ENCODE measurements at places on chromosomes 3 and 15. TPM values are rescaled to one million over a fixed set of nuclear protein-coding genes. Genes with fewer than 3 reads are reported as not detected.

DNA sequence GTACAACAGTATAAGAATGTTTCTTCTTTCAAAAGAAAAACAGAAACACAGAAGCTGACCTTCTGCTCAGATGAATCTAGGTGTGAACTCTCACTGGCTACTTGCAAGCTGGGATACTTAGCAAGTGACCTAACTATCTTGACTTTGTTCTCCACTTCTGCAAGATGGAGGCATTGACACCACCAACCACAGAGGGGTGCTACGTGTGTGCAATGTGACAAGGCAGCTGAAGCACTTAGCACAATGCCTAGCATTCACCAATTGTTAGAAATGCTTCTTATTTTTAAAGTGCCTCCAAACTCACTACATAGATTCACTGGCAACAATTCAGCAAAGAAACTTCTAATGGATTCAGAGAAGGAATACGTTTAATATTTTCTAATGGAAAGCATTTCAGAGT, 331.4 kb upstream of the WNT5A start:
- no peak for DNase-seq
- no peaks in the 10 kb centered on the region for H3K27me3 ChIP-seq
- no peaks in the 10 kb centered on the region for H3K4me1 ChIP-seq
- H3K4me3 ChIP-seq = no peak overlapping the region
- H3K36me3 ChIP-seq = no peaks in the 10 kb centered on the region

GRCh38 chr3:189355481-189356201, 183.9 kb downstream of the TPRG1 start:
- H3K27me3 ChIP-seq = no peaks in the 10 kb centered on the region
- H3K4me3 ChIP-seq = peak overlapping the region; percentile 27
- no peaks in the 10 kb centered on the region for H3K36me3 ChIP-seq
- peak; percentile 50 for DNase-seq
- peak overlapping the region; percentile 47 for H3K27ac ChIP-seq

DNA sequence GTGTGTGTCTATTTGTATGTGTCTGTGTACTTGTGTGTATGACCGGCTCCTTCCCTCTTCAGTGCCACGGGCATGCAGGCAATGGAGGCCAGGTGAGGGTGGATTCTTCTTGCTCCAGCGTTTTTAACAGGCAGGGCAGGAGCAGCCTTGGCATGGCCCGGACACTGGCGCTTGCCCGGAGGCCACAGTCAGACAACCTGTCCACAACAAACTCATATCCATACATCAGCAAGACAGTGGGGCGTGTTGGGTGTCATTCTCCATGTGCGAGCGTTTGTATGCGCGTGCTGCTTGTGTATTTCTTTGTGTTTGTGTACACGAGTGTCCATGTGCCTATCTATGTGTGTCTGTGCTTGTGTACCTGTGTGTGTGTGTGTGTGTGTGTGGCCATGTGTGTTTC, 29.8 kb downstream of the PTH1R start:
- DNase-seq = no peak
- peaks cover 10% of the 10 kb centered on the region for H3K4me1 ChIP-seq
- no peaks in the 10 kb centered on the region for H3K36me3 ChIP-seq
- H3K4me3 ChIP-seq = no peak overlapping the region

GRCh38 chr15:58697220-58697619, 52.3 kb downstream of the ADAM10 start:
- no peaks in the 10 kb centered on the region for H3K27me3 ChIP-seq
- no peak overlapping the region for H3K27ac ChIP-seq
- no peaks in the 10 kb centered on the region for H3K36me3 ChIP-seq
- H3K4me3 ChIP-seq = no peak overlapping the region
- no peak for DNase-seq

GRCh38 chr15:33007303-33007855, 187.1 kb downstream of the FMN1 start:
- H3K36me3 ChIP-seq = no peaks in the 10 kb centered on the region
- no peaks in the 10 kb centered on the region for H3K4me1 ChIP-seq
- DNase-seq = no peak
- H3K4me3 ChIP-seq = no peak overlapping the region
- no peak overlapping the region for H3K27ac ChIP-seq
- H3K27me3 ChIP-seq = no peaks in the 10 kb centered on the region

GRCh38 chr3:111989061-111989678, 9.6 kb upstream of the TAGLN3 start:
- no peaks in the 10 kb centered on the region for H3K4me1 ChIP-seq
- H3K36me3 ChIP-seq = peaks cover 7% of the 10 kb centered on the region
- H3K4me3 ChIP-seq = no peak overlapping the region
- H3K27ac ChIP-seq = no peak overlapping the region
- H3K27me3 ChIP-seq = no peaks in the 10 kb centered on the region

DNA sequence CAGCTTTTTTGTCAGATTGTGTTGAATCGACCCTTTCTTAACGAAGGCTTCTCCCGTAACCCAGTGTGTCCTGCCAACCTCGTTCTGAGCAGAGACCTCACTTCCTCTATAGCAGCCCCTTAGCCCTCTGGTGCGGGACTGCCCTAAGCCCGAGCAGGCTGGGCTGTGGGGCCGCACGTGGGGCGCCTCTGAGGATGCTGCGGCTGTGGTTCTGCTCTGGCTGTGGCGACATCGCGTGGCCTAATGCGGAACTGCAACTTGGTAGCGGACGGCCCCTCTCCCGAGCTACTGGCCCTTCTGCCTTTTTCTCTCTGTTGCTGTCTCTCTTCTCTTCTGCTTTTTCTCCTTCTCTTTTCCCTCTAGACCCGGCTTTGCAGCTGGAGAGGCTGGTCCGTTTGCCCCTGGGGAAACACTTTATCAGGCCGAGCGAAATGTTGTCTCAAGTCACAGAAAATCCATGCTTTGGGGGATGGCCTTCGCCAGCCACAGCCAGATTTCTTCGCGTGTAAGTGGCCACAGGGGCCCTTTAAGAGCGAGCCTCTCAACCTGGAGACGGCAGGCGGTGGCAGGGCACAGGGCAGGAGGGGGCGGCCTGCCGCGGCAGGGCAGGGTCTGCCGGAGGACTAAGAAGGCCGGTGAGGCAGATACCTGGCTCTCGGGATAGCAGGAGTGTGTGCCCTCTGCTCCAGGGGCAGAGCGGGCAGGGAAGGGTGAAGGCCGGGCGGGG, 19.4 kb upstream of the KIF23 start:
- H3K27me3 ChIP-seq = no peaks in the 10 kb centered on the region
- DNase-seq = peak; percentile 83
- no peaks in the 10 kb centered on the region for H3K4me1 ChIP-seq
- H3K4me3 ChIP-seq = no peak overlapping the region
- H3K27ac ChIP-seq = no peak overlapping the region

DNA sequence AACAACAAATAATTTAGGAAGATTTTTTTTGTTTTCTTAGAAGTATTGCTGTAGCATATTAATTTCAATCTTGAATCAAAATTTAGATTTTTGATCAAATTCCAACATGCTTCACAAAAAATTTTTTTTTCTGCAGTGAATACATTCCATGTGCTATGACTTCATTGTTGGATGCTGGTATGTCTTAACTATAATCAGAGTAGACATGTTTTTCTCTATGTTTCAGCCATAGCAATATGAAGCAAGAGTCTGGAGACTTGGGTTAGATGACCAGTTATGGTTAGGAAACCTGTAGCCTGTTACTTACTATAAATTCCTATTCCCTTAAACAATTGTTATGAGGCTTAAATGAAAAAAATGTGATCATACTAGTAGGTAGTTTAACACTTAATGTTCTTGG, 176.1 kb upstream of the CHL1 start:
- no peaks in the 10 kb centered on the region for H3K27me3 ChIP-seq
- no peak for DNase-seq
- H3K4me3 ChIP-seq = no peak overlapping the region
- no peaks in the 10 kb centered on the region for H3K4me1 ChIP-seq
- no peak overlapping the region for H3K27ac ChIP-seq

GRCh38 chr15:91849749-91850161, 3.8 kb upstream of the SLCO3A1 start:
- H3K4me3 ChIP-seq = no peak overlapping the region
- H3K27ac ChIP-seq = no peak overlapping the region
- no peaks in the 10 kb centered on the region for H3K27me3 ChIP-seq

GRCh38 chr3:183449391-183449790, 21.0 kb upstream of the MCF2L2 start:
- H3K27me3 ChIP-seq = no peaks in the 10 kb centered on the region
- no peak for DNase-seq
- no peak overlapping the region for H3K27ac ChIP-seq
- H3K36me3 ChIP-seq = no peaks in the 10 kb centered on the region
- no peak overlapping the region for H3K4me3 ChIP-seq
- H3K4me1 ChIP-seq = peaks cover 12% of the 10 kb centered on the region

DNA sequence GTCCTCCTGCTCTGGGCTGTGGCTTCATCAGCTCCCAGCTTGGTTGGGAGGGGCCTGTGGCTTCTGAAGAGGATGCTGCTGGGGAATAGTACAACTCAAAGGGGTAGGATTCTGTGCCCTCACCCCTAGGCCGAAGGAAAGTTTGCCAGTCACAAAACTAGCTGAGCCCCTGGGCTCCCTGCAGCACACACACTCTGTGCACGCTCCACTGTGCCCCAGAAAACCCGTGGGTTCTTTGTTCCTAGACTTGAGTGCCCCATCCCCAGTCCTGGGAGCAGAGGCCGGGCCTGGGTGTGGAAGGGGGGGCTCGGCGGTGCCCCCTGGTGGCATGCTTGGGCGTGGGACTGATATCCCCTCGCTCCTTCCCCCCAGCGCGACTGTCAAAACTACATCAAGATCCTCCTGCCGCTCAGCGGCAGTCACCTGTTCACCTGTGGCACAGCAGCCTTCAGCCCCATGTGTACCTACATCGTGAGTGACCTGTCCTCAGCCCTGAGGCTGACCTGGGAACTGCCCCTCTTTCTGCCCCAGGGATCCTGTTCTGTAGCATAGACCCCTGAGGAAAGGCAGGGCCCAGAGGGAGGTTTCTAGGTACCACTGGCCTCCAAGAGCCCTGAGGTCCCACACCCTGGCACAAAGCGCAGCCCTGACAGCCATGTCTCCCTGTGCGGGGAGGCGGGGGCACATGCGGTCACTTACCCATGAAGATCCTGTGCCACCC, 14.2 kb downstream of the CIB1 start:
- H3K36me3 ChIP-seq = no peaks in the 10 kb centered on the region
- H3K4me1 ChIP-seq = no peaks in the 10 kb centered on the region
- no peak overlapping the region for H3K27ac ChIP-seq
- H3K27me3 ChIP-seq = no peaks in the 10 kb centered on the region
- H3K4me3 ChIP-seq = no peak overlapping the region

- no peak overlapping the region for H3K4me3 ChIP-seq
- no peaks in the 10 kb centered on the region for H3K36me3 ChIP-seq
- H3K27me3 ChIP-seq = no peaks in the 10 kb centered on the region
- no peak for DNase-seq
- no peak overlapping the region for H3K27ac ChIP-seq
These were observed 149.9 kb upstream of the NR2E3 start for GRCh38 chr15:71660501-71660900.

DNA sequence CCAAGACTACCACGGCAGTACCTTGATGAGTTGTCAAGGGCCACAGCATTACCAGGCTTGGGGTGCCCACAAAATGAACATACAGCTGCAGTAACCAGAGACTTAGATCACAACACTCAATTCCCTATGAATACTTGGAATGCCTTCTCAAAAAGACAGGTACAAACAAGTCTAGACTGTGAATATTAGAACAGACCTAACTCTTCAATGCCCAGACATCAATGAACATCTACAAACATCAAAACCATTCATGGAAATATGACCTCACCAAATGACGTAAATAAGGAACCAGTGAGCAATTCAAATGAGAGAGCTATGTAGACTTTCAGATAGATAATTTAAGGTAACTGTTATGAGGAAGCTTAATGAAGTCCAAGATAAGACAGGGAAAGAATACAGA, 185.1 kb upstream of the POU1F1 start:
- no peaks in the 10 kb centered on the region for H3K36me3 ChIP-seq
- no peaks in the 10 kb centered on the region for H3K4me1 ChIP-seq
- H3K27ac ChIP-seq = no peak overlapping the region
- H3K4me3 ChIP-seq = no peak overlapping the region
- no peak for DNase-seq

DNA sequence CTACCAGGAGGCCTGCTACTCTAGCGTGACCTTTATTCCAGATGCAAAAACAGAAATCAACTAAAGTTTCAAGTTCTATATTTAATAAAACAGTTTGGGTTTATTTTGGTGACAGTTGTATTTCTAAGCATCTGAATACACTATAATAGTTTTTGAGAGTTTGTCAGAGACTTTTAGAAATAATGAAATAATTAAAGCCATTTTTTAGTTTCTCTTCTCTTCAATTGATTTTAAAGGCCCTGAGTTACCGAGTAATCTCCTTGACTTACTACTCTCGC, 523.4 kb downstream of the CADM2 start:
- no peaks in the 10 kb centered on the region for H3K27me3 ChIP-seq
- no peak overlapping the region for H3K27ac ChIP-seq
- no peaks in the 10 kb centered on the region for H3K4me1 ChIP-seq
- H3K4me3 ChIP-seq = no peak overlapping the region
- no peaks in the 10 kb centered on the region for H3K36me3 ChIP-seq

- no peak overlapping the region for H3K4me3 ChIP-seq
- no peaks in the 10 kb centered on the region for H3K36me3 ChIP-seq
- H3K4me1 ChIP-seq = no peaks in the 10 kb centered on the region
- H3K27ac ChIP-seq = no peak overlapping the region
- DNase-seq = no peak
These were observed 120.1 kb downstream of the RPL22L1 start for GRCh38 chr3:170749765-170750477.

DNA sequence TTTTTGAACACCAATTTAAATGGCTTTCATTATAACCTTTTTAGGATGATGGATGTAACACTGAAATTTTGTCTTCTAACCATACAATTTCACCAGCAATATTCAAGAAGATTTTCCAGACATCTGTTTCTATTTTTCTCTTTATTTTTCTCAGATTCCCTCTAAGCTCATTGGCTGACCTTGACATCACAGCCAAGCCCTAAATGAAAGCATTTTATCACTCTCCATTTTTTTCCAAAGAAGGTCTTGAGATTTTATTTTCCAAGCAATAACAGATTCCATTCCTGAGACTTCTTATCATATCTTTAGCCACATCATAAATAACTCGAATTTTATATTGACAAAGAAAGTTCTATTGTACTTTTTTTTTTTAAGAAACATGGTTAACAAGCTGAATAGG, 392.6 kb upstream of the THBS1 start:
- no peak overlapping the region for H3K4me3 ChIP-seq
- no peaks in the 10 kb centered on the region for H3K27me3 ChIP-seq
- no peak overlapping the region for H3K27ac ChIP-seq
- no peaks in the 10 kb centered on the region for H3K4me1 ChIP-seq

The FBLN2 gene
- total RNA-seq = 1.5 TPM

The GABRA5 gene
- total RNA-seq = not detected

The ANKRD34C gene
- not detected for total RNA-seq

The SEMA5B gene
- total RNA-seq = 0.24 TPM

The GOLGA8R gene
- 6.9 TPM for total RNA-seq
